ENCODE measurements at places on chromosomes 2 and 18.
A peak's percentile ranks its signal among the peaks of the same experiment; 100 is the strongest.

- no peak for DNase-seq
Observed at GRCh38 chr2:20626698-20627513, 24.0 kb downstream of the HS1BP3 start.

DNA sequence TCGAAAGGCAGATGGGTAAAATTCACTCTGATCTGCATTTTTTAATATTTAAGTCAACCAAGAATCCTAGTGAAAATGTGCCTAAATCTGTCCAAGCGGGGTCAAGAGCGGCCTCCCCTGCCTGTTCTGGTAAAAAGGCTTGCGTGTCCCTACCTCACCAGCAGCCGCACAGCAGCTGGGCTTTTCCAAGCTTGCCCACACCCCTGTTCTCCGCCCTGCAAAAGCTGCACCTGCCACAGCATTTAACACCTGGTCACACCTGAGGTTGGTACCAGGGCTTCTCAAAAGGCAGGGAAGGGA, 25.8 kb upstream of the TMEM182 start:
- DNase-seq: no peak

- no peak for DNase-seq
Observed at GRCh38 chr2:198905881-198906612, 551.7 kb downstream of the SATB2 start.

DNA sequence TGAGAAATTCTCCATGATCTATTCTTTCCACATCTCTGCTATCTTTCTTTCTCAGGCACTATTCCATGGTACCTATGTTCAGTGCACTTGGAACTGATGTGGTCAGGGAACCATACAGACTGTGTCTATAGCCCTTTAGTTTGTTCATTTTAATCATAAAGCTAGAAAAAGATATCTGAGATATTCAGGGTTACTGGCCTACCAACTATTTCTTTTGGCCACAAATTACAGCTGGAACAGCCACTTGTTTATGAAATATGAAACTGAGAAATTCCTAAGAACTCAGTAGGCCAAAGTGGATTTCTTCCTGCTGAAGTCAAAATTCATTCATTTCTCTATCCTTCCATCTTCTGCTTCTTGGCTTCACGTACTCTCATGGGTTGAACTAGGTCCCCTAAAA, 22.8 kb upstream of the LYPD1 start:
- DNase-seq: no peak

DNA sequence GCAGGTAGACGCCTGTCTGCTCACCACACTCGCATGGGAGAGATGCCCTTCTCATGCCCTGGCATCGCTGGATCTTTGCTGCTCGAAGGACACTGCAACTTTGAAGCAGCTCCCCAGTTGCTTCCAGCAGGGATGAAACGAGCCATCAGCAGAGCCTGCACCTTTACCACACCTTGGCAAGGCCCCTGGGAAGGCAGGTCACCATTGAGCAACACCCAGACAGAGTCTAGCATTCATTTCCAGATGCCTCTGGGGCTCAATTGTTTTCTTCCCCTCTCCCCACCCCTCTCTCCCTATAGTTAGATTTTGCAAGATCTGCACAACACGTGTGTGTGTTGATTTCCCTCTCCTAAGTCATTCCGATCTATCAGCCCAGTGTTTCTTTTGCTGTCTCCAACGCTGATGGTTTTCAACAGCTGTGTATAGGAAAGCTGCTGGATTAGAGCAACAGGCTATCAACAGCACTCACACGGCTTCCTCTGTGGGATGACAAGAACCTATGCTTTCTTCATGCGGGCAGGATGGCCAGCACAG, 25.6 kb upstream of the INHBB start:
- DNase-seq: no peak

DNA sequence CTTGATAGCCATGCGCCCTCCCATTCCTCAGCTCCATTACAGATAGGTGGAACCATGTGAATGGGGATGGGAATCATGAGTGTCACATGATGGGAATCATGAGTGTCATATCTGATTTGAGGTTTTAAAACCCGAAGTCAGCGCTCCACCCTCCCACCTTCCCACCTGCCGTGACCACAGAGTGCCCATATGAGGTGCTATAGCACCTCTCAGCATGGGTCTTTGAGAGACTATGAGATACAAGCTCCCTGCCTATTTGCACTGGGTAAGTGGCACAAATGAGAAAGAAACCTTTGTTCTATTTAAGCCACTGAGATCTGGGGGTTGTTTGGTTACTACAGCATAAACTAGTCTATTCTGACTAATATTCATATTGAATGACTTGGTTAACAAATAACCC, 78.5 kb upstream of the PTPRM start:
- no peak for DNase-seq

DNA sequence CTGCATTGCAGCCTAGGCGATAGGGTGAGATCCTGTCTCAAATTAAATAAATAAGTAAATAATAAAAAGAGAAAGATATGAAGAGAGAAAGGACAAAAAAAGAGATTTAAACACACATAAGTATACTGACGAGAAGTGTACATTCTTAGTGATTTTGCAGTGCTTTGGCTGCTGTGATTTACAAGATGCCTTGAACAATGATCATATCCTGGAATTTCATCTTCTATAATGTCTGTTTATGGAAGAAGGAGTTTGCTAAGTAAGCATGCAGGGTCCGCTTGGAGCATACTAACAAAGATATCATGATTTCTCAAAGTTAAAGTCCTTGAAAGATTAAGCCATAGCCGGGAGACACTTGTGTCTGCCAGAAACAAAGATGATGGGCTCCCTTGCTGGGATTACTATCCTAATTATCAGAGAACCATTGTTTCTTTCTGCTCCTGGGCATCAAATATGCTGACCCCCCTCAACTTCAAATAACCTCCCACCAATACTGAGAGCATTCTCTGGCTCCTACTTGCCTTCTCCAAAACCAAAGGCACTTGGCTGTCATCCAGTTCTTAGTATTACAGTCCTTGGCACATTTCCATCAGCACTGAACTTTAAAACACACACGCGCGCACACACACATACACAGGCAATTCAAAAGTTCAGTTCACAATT, 47.5 kb upstream of the STAM2 start:
- DNase-seq: no peak

DNA sequence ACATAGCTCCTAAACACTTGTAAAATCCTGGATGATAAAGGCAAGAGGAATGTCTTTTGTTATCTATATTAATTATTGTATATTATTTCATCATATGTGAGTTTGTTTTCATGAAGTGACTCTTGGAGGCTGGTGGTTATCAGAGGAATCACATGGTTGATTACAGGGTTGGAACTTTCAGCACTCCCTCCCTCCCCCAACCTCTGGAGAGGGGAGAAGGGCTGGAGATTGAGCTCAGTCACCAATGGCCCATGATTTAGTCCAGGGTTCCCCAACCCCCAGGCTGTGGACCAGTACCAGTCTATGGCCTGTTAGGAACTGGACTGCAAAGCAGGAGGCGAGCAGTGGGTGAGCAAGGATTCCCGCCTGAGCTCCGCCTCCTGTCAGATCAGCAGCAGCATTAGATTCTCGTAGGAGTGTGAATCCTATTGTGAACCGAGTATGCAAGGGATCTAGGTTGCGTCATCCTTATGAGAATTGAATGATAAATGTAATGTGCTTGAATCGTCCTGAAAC, 37.7 kb downstream of the FBXO48 start:
- no peak for DNase-seq

- peak; percentile 74 for DNase-seq
Observed at GRCh38 chr2:120847700-120848321, 112.1 kb downstream of the GLI2 start.

GRCh38 chr2:204645018-204645773, 99.9 kb downstream of the PARD3B start:
- DNase-seq: peak; percentile 34

- DNase-seq: no peak
Observed at GRCh38 chr2:217330647-217331046, 470.8 kb upstream of the TNP1 start.

DNA sequence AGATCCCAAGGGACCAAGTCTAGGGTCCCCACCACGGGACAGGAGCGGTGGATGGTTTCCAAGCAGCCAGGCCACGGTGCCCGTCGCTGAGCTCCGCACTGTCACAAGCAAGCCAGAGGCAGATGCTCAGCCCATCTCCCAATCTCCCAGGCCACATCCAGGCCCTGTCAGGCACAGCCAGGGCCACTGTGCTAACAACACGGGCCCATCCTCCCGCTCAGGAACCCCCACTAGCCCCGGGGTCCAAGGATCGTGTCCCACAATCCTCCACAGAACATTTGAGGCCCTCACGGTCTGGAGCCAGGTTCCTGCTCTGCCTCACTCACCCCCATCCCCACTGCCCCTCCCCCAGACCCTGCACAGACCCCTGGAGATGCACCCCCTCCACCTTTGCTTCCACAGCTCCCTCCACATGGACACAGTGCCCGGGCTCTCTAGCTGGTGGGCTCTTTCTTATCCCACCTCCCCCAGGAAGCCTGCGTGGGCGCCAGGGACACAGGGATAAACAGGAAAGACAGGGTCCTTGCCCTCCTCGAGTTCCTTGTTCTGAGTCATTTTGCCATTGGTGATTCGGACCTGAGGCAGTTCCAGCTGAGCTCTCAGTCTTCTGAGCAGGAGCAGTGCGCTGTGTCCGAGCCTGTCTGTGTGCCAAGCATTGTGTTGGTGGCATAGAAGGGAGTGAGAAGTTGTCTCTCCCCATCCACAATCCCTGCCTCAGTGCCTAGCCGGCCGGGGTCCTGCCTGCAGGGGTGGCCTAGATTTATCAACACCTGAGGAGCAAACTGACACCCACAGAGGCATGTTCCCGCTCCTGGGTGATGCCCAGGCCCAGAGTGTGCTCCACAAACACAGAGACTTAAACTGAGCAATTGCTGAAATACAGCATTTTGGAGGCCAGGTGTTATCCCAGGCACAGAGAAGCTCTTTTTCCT, 7.0 kb downstream of the CROCC2 start:
- no peak for DNase-seq
